ENCODE measurements at places on chromosomes 12 and 14.

DNA sequence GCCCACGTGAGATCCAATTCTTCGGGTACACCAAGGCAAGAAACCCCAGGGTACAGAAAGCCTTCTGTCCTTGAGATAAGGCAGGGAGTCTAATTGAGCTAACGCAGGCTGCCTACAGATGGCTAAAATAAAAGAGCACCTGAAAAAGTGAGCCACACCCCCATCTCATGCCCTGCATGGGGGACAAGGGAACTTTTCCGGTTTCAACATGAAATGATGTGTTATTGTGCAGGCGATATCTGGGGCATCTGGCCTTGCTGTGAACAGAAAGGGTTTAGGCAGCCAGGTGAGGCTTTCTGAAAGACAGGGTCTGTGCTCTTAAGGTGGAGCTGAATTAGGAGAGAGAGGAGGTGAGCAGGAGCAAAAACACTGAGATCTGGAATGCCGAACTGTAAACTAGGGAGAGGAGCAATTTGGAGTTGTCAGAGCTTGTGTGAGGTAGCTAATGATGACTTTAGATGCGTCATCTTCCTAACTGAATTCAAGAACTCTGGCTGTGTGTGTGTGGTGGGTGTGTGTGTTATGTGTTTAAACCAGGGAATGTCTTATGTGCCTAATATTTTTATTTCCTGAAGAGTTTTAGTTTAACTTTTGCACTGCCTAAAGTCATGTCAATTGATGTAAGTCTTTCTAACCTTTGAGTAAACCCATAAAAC lies 20.1 kb upstream of the LDHB start:
- no peak for DNase-seq

DNA sequence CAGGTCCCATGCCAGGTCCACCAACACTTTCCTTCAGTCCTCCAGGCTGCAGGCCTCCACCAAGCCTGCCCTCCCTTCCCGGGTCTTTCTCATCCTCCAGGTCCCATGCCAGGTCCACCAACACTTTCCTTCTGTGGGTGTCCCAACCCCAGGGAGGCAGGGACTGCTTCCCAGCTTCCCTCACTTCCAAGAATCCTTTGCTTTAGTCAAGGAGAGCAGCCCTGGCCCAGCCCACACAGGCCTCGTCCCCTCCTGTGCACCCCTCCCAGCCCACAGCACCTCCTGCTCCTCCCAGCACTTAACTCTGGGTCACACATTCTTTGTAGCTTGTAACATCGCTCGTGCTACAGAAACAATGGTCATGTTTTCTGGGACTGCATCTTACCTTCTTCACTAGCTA lies 72.9 kb downstream of the TESC start:
- DNase-seq: no peak

DNA sequence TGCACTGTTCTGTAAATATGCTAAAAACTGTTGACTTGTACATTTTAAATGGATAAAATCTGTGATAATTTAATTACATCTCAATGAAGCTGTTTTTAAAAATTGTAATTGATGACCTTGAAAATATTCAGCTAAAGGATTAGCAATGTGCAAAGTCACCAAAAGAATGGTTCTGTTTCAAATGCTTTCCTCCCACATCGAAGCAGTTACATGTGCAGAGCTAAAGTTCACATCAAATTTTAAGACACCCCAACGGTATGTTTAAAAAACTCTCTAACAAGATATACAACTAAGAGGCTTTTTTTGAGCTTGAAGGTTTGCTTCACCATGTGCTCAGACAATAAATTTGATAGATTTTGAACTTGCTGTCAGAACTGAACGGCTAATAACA lies 114.6 kb upstream of the KRAS start:
- no peak for DNase-seq

DNA sequence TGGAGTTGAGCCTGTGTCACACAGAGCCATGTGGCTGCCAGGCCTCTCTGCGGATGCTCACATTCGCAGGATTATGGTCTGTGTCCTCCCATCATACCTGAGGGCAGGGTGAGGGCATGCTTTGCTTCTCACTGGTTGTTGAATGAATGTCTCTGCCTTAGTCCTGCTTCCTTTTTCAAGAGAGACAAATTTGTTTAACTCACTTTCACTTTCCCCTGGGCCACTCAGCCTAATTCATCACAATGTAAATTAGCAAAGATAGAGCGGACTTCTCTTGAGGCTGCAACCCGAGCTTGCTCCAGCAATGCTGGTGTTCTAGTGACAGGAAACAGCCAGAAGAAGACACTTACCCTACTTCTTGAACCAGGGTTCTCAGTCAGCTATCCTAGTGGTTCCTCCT lies 35.5 kb upstream of the PAX9 start:
- DNase-seq: no peak

- DNase-seq: no peak
These were observed 24.6 kb downstream of the FAM222A start for GRCh38 chr12:109738209-109738608.

GRCh38 chr12:95557625-95558024 lies 6.3 kb upstream of the USP44 start:
- DNase-seq: no peak

DNA sequence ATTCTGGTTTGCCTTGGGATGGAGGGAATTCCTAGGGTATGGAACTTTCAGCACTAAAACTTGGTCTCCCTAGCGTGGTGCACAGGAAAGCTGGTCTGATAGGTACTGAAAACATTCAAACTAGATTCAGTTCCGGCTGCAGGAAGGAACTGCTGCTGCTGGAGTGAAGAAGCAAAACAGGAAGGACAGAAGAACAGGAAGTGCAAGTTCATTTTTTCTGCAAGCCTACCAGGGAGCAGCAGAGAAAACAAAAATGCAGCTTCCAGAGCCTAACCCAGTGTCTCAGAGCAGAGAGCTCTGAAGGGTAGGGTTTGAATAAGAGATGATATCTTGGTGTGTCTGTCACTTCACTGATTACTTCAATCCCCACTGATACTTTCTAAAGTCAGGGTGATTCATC lies 165.2 kb downstream of the VRK1 start:
- DNase-seq: no peak

DNA sequence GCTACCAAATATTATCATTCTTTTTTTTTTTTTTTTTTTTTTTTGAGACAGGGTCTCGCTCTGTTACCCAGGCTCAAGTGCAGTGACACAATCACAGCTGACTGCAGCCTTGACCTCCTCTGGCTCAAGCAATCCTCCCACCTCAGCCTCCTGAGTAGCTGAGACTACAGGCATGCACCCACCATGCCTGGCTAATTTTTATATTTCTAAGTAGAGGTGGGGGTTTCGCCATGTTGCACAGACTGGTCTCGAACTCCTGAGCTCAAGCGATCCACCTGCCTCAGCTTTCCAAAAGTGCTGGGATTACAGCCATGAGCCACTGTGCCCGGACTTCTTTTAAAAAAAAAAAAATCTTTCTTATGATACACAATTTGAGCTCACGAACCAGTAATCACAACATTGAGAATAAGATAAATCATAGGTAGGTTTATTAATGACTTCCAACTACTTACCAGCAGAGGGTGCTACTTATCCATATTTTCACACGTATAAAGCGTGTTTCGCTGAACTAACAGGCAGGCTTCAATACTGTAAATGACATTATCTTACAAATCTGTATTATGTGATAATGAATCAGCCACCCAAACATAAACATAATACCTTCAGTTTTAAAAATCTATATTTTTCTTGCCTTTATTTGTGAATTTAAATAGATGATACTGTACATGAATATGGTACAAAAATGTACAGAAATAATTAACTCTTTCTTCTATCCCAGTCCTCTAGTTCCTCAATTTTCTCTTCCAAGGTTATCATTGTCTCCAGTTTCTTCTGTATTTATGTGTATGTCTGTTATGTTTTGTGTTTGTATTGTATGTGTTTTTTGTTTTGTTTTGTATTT lies 42.5 kb upstream of the BCAT1 start:
- DNase-seq: no peak

GRCh38 chr12:14418451-14418890 lies 53.0 kb downstream of the ATF7IP start:
- DNase-seq: no peak

DNA sequence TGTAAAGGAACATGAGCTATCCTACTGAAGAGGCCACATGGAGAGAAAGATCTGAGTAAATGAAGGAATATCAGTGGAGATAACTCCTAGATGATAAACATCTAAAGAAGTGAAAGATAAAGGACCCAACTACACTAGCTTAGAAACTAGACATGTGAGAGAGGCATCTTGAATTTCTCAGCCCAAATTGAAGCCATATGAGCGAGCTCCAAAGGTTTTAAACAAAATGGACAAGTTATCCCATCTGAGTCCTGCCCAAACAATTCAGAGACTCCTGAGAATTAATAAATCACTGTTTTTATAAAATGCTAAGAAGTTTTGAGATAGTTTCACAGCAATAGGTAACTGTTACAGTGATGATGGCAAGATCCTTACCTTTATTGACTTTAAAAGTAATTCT lies 438.9 kb downstream of the NAV3 start:
- DNase-seq: no peak

DNA sequence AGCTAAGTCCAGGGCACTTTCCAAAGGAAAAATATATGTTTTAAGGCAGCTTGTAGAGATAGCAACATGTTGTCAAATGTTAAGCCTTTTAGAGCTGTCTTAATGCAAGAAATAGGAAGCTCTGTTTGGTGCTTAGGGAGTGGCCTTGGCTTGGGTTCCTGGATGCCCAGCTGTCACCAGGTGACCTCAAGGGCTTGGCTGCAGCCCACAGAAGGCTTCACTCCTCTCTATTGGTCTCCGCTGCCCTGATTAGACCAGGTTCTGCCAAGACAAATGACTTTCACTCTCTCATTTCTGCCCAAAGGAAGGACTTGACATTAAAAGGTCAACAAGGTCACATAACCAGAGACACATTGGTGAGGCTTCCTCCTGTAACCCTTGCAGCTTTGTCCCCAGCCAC lies 76.8 kb downstream of the WSCD2 start:
- no peak for DNase-seq

DNA sequence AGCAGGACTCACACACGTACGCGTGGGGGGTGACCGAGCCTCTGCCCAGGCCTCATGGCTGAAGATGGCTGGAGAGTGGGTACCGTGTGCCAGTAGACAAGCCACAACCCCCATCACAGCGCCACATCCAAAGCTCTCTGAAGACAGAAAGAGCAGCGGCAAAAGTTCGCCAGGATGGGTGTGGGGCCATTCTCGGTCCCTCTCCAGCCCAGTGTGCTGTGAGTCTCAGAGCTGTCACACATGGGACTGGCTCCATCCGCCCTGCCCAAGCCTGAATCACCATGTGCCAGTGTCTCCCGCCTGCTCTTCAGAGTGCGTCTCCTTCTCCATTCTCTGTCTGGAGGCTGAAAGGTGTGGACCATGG lies 5.7 kb downstream of the TMEM179 start:
- DNase-seq: no peak

GRCh38 chr12:104439137-104439536 lies 17.6 kb upstream of the CHST11 start:
- DNase-seq: no peak

- DNase-seq: no peak
These were observed 68.6 kb downstream of the NUAK1 start for GRCh38 chr12:106070147-106070546.

DNA sequence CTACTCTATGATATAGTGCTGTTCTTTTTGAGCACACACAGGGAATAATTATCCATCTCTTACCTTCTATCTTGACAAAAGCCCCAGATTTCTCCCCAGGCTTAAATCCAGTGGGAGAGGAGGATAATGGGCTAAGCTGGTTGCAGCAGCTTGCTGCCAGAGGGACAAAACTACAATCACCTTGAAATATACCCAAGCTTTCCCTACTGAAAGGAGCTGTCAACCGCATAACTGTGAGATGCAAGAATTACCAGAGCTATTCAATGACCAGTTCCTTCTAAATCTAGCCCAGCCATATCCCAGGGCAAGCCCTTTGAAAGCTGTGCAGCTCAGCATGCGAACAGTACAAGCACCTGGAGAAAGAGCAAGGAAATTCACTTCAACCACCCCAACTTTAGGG lies 943 bp upstream of the MGAT4C start:
- no peak for DNase-seq

DNA sequence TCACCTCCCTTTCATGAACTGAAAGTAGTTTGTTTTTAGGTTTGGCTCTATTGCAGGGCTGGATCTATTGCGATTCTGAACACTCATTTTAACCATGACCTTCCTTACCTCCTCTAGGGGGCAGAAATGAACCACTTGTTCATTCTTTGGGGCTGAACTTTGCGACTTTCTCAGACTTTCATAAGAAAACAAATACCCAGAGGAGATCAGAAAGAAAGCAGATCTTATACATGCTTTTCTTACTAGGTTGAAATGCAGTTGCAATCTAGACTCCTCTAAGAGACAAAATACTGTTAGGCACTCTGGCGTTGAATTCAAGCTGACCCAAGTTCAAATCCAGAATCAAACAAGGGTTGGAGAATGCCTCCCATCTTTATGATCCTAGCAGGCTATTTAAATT lies 32.6 kb upstream of the PLEKHG3 start:
- no peak for DNase-seq

- DNase-seq: no peak
These were observed 4.6 kb downstream of the TAC3 start for GRCh38 chr12:57011438-57012424.

- no peak for DNase-seq
These were observed 18.9 kb downstream of the ALDH2 start for GRCh38 chr12:111785651-111786050.

DNA sequence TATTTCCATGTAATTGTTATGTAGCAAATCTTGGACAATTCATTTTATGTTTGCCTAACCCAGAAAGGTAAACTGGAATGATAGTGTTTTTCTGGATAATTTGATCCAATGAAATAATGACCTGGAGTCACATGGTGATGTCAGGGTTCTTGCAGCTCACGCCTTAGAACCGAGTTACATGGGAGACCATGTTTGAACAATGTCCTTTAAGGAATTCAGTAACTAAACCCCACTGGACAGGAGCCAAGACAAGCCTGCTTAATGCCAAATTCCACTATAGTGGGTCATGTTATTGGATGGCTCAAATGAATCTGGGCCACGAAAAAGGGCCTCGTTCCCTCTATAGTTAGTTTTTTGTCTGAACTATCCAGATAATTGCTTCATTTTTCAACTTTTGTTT lies 255.8 kb upstream of the HMGA2 start:
- DNase-seq: no peak

- DNase-seq: no peak
These were observed 60.5 kb downstream of the FOXN3 start for GRCh38 chr14:89356496-89356895.

DNA sequence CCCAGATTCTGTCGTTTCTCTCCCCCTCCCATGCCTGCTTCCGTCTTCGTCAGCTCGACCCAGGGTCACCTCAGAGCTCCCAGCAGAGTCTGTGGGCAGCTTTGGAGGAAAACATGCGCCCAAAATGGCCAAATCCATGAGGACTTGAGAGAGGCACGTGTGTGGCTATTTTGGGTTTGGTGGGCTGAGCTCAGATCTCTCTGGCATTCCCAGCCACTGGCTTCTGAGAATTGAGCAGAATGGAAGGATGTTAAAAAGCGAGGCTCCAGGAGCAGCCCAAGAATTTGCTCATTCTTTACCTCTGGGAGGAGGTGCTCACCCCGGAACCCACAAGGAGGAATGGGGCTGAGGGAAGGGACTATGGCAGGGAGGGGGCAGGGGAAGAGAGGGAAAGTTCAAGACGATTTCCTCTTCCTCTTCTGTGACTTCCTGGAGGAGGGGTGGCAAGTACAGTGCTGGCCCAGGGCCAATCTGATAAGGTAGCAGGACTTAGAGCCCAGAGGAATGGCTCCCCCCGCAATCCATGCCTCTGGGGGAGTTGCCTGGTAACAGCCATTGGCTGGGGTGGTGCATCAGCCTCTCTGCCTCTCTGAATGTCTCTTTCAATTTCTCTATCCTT lies 20.1 kb downstream of the TSPAN9 start:
- DNase-seq: no peak
